ENCODE measurements at places on chromosomes 5 and 9.

- no peak for DNase-seq
These were observed 12.7 kb upstream of the SLC2A6 start for GRCh38 chr9:133491656-133491925.

- DNase-seq = no peak
These were observed 173.0 kb downstream of the HINT1 start for GRCh38 chr5:130992095-130992494.

- DNase-seq = no peak
These were observed 1.2 kb upstream of the RFK start for GRCh38 chr9:76395381-76395780.

GRCh38 chr5:4640795-4641194 is 499.3 kb upstream of the ADAMTS16 start:
- no peak for DNase-seq

GRCh38 chr9:70121818-70122436 is 78.3 kb downstream of the MAMDC2 start:
- no peak for DNase-seq

- no peak for DNase-seq
These were observed 90.9 kb downstream of the ITGA1 start for GRCh38 chr5:52878656-52879055.

DNA sequence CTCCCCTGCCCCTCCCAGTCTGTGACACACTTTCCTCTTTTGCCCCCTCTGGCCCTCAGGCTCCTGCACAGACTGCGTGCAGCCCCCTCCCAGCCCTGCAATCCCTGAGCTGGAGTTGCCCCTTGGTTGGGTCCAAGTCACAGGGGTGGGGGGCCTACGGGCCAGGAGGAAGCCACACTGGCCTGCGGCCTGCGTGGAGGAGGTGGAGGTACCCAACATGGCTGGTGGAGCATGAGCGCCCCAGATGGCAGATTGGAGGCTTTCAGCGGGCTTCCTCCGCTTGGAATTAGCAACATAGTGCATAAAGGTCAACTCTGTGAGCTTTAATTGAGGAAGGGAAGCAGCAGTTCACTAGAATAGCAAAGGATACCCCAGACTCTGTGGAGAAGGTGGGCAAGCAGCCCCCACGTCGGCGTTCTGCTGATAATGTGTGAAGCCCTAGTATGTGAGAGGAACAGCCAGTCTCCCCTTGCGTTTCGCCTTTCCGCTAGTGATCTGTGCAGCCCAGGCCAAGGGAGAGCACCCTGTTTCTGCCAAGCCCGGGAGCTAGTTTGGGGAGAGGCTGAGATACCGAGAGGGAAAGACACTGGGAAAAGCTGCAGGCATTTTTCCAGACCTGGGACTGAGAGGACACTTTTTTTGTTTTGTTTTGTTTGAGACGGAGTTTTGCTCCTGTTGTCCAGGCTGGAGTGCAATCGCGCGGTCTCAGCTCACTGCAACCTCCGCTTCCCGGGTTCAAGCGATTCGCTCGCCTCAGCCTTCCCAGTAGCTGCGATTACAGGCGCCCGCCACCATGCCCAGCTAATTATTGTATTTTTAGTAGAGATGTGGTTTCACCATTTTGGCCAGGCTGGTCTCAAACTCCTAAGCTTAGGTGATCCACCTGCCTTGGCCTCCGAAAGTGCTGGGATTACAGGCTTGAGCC is 35.3 kb upstream of the MACIR start:
- DNase-seq = no peak

DNA sequence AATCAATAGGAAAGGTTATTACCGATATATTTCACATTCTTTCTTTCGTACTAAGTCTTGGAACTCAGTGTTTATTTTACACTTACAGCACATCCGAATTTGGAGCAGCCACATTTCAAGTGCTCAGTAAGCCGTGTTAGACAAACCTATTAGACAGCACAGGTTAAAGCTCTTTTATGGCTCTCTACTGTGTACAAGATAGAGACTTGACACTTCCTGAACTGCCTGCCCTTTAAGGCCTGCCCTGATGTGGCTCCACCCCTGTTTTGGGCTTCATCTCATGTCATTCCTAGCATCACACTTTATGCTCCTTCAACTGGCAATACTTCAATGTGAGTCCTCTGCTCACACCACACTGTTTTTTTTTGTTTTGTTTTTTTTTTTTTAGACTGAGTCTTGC is 23.5 kb upstream of the SUSD1 start:
- DNase-seq = no peak

GRCh38 chr9:133906932-133907910 is 84.9 kb downstream of the VAV2 start:
- no peak for DNase-seq

- DNase-seq = no peak
These were observed 114.1 kb downstream of the MUSK start for GRCh38 chr9:110782701-110783100.

DNA sequence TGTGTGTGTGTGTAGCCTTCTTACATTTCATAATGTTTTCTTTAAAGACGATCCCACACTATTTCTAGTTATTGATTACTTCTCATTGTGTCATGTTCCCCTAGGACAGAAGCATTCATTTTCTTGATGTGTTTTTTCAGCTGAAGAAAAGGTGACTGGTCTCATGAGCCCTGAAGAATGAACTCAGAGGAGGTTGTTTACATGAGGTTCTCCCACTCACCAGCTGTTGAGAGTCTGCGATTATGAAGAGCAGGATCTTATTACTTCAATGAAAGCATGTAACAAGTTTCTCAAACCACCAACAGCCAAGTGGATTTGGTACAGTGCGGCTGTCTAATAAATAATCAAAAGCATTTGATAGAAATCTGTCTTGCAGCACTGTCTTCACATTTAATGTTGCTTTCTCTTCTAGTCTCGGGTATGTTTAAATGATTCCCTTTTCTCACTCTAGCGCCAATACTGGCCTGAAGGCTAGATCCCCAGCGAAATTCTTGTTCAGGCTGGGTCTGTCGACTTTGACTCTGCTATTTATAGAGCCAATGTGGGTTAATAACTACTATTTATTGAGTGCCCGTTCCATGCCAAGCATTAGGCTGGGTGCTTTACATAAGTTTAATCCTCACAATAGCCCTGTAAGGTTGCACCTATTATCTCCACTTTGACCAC is 9.6 kb upstream of the FSD1L start:
- DNase-seq = no peak

Data from NCI-H1105 (cell line).